Ovary (tissue), 10 donors: ENCODE measurements at places on chromosomes 1 and 21.

DNA sequence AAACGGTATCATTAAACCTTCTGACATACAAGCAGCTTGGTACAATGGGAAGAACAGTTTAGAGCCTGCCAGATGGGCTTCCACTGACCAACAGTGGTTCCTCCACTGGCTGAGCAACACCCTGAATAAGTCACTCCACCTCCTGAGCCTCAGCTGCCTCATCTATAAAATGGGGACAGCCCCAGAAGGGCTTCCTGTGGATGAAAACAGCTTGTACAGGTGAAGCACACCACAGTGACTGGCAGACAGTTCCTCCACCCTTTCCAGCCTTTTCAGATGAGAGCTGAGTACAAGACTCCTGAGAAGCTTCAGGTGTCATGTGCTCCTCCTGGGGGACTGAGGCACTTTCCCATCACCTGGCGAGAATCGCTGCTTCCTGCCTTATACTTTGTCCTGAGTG, 2.1 kb downstream of the CAPZB start:
- H3K4me3 ChIP-seq: peak overlapping the region; percentile 98
- H3K36me3 ChIP-seq: no peaks in the 10 kb centered on the region
- no peaks in the 10 kb centered on the region for H3K27me3 ChIP-seq
- no peak overlapping the region for H3K27ac ChIP-seq
- DNase-seq: no peak

GRCh38 chr1:99110140-99111041, 105.7 kb upstream of the PLPPR5 start:
- no peaks in the 10 kb centered on the region for H3K27me3 ChIP-seq
- H3K4me3 ChIP-seq: no peak overlapping the region
- H3K4me1 ChIP-seq: no peaks in the 10 kb centered on the region
- no peak overlapping the region for H3K27ac ChIP-seq

DNA sequence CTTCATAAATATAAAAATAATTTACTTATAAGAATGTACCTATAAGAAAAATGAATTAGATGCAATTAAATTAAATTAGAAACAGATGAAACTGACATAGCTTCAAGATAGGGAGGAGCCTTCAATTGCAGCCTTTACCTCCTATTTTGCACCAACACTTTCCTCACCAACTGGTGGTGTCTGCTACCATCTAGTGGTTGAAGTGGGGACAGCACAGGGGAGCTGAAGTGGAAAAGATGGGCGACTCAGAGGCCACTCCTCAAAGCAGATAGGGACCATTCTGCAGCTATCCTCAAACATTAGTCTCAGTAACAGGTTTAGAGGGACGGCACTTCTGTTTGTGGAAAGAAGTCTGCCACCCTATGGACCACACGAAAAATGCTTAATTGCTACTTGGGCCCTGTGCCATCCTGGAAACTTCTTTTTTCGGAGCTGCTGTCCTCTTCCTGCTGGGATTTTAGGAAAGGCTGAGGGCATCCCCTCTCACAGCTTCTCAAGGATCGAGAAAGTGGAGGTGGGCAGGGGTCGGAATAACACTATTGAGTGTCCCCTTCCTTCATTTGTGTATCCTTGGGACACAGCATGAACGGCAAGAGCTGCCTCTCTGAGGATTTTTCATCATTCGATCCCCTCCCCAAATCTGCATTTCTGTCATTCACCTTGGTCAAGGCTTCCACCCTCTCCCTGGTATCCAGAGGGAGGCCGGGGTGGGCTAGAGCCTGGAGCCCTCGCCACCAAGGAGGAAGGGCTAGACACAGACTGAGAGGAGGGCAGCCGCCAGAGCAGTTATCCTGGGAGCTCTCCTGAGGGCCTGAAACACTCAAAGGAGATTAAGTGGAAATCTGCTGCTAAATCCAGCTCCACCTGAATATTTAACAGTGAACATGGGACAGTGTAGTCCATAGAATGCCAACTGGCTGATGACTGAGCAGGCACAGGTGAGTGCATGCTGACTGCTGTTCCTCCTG, 9.6 kb downstream of the PROK1 start:
- H3K4me3 ChIP-seq: no peak overlapping the region

DNA sequence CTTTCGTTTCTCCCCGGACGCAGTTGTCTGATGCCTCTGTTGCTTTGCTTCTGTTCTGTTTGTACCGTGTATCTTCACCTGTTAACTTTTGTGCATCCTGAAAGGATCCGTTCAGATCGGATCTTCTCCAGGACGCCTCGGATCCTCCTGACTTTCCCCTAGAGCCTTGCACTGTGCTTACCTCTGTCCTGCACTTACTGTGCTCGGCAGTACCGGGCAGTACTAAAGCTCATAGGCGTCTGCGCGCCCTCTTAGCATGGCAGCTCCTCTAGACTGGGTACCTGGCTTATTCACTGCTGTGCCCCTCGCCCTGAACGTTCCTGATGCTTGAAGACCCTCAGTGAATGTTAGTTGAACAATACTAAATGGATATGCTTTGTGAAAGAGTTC, 934 bp downstream of the SCP2 start:
- H3K4me1 ChIP-seq: peaks cover 9% of the 10 kb centered on the region
- DNase-seq: no peak
- H3K27ac ChIP-seq: no peak overlapping the region
- no peaks in the 10 kb centered on the region for H3K27me3 ChIP-seq

GRCh38 chr21:17402937-17403336, 109.9 kb upstream of the CXADR start:
- H3K27ac ChIP-seq: no peak overlapping the region
- H3K4me3 ChIP-seq: no peak overlapping the region
- H3K4me1 ChIP-seq: no peaks in the 10 kb centered on the region

DNA sequence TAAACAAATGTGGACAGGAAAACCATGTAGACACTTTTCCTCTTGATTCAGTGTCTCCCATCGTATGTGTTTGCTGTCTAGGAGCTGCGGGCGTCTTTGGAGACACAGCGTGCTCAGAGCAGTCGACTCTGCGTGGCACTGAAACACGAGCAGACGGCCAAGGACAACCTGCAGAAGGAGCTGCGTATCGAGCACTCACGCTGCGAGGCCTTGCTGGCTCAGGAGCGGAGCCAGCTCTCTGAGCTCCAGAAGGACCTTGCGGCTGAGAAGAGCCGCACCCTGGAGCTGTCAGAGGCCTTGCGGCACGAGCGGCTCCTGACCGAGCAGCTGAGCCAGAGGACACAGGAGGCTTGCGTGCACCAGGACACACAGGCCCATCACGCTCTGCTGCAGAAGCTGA, 27.2 kb upstream of the DIP2A start:
- no peak for DNase-seq
- no peaks in the 10 kb centered on the region for H3K4me1 ChIP-seq
- no peak overlapping the region for H3K4me3 ChIP-seq

- DNase-seq: no peak
- no peak overlapping the region for H3K27ac ChIP-seq
- no peaks in the 10 kb centered on the region for H3K27me3 ChIP-seq
- H3K4me3 ChIP-seq: no peak overlapping the region
- no peaks in the 10 kb centered on the region for H3K4me1 ChIP-seq
These were observed 217.5 kb upstream of the PLXNA2 start for GRCh38 chr1:208461680-208462079.

DNA sequence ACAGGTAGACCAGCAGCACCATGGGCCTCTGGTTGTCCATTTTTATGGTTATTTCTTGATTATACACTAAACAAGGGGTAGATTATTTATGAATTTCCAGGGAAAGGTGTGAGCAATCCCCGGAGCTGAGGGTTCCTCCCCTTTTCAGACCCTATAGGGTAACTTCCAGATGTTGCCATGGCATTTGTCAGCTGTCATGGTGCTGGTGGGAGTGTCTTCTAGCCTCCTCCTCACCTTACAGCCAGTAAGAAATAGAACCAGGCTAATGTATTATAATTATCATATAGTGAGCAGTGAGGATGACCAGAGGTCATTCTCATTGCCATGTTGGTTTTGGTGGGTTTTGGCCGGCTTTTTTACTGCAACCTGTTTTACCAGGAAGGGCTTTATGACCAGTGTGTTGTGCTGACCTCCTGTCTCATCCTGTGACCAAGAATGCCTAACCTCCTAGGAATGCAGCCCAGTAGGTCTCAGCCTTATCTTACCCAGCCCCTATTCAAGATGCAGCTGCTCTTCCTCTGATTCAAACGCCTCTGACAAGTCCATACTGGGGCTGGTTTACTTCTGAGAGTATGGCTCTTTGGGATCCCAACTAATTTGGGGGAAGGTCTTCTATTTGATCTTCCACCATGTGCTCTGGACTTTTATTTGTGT, 13.5 kb upstream of the TINAGL1 start:
- H3K4me3 ChIP-seq: no peak overlapping the region
- DNase-seq: no peak
- H3K27ac ChIP-seq: no peak overlapping the region
- H3K36me3 ChIP-seq: no peaks in the 10 kb centered on the region

DNA sequence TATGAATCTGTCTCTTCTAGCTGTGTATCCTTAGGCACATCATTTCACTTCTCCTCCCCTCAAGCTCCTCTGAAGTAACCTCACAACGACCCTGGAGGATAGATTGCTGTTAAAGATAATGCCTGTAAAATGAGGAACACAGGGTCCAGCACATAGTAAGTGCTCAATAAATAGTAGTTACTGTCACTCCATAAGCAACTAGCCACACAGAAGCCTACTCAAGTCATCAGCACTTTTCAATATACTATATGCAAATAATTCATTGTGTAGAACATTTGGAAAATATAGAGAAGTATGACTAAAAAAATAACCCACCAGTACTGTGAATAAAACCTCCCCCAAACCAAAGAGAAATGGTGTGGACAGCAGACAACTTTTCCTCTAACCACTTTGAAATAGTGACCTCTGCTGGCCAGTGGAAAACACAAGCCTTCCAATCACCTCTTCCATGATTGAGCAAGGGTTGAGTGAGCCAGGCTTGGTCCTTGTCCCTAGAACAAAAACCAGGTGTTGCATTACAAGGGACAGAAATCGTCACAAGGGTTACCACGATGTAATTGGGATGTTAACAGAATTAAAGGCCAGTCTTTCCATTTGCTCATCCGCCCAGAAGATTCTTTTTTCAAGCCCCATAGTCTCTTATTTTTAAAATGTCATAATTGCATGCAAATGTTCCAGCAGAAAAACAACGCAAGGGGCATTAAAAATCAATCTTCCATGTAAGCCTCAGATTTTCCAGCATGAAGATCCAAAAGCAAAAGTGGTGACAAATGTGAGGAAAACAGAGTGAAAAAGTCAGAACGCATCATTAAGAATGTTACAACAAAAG, 15.7 kb upstream of the GLIS1 start:
- H3K36me3 ChIP-seq: no peaks in the 10 kb centered on the region
- no peak for DNase-seq
- no peaks in the 10 kb centered on the region for H3K27me3 ChIP-seq
- no peaks in the 10 kb centered on the region for H3K4me1 ChIP-seq
- no peak overlapping the region for H3K27ac ChIP-seq
